SK-MEL-5 (cell line): ENCODE measurements at places on chromosomes 11 and 22. TPM values are rescaled to one million over a fixed set of nuclear protein-coding genes. Genes with fewer than 3 reads are reported as not detected.
A peak's percentile ranks its signal among the peaks of the same experiment; 100 is the strongest.

The CREB3L1 gene
- 0.13 TPM in 1 of 2 replicates, not detected in the other for total RNA-seq

The ADM2 gene
- total RNA-seq = 1.1 and 2.4 TPM in 2 replicates

The ANO3 gene
- total RNA-seq = 1.5 and 2.0 TPM in 2 replicates

The ASCL3 gene
- total RNA-seq = not detected in 2 replicates

GRCh38 chr11:76512851-76513653 lies 68.2 kb downstream of the EMSY start:
- DNase-seq = peak; percentile 46

GRCh38 chr11:115541518-115541917 lies 37.3 kb upstream of the CADM1 start:
- DNase-seq = no peak

DNA sequence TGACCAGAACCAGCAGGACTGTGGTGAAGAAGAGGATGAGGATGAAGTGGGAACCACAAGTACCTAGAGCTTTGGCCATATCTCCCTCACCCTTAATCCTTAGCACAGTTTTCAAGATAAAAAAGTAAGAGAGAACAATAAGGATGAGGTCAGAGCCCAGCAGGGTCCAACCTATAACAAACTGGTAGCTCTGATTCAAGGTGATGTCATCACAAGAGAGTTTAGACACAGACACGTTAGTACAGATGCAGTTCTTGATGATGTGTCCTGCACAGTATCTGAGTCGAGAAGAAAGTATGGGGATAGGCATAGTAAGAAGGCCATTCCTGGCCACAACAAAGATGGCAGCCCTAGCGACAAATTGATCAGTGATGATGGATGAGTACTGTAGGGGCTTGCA lies 586 bp downstream of the OR56A5 start:
- no peak for DNase-seq

DNA sequence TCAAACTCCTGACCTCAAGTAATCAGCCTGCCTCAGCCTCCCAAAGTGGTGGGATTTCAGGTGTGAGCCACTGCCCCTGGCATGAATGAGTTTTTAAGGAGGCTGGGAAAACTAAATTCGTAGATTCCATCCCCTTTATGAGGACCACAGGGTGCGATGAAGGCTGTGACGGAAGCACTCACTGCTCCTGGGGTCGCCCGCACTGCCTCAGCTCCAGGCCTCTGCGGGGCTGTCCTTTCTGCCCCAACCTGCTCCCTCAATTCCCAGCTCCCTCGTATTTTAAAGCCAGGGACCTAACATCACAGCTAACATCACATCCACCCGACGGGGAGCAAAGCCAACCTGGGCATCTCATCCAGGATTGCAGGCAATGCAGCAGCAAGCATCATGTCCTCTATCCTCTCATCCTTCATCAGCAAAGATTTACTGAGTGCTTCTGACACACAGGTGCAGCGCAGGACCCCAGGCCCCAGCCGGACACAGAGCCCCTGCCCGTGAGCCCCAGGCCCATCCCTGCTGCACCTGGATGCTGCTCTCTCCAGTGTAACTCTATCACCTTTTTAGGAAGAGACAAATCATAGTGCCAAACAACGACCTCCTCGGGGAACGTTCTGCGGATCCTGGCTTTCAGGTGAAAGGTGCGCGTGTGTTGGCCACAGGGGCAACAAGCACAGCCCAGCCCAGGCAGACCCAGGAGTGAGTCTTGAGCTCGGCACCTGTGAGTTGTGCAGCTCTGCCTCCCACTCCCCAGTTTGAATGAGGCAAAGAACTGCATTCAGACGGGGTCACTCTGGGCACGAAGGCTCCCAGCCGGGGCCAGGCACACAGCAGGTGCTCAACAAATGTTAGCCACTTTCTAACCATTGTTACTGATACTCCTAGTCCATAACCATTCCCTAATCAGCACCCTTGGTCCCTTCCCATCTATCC lies 134.3 kb downstream of the CRYBB2 start:
- DNase-seq = no peak

GRCh38 chr22:37165940-37166674 lies 16.4 kb upstream of the IL2RB start:
- DNase-seq = no peak

DNA sequence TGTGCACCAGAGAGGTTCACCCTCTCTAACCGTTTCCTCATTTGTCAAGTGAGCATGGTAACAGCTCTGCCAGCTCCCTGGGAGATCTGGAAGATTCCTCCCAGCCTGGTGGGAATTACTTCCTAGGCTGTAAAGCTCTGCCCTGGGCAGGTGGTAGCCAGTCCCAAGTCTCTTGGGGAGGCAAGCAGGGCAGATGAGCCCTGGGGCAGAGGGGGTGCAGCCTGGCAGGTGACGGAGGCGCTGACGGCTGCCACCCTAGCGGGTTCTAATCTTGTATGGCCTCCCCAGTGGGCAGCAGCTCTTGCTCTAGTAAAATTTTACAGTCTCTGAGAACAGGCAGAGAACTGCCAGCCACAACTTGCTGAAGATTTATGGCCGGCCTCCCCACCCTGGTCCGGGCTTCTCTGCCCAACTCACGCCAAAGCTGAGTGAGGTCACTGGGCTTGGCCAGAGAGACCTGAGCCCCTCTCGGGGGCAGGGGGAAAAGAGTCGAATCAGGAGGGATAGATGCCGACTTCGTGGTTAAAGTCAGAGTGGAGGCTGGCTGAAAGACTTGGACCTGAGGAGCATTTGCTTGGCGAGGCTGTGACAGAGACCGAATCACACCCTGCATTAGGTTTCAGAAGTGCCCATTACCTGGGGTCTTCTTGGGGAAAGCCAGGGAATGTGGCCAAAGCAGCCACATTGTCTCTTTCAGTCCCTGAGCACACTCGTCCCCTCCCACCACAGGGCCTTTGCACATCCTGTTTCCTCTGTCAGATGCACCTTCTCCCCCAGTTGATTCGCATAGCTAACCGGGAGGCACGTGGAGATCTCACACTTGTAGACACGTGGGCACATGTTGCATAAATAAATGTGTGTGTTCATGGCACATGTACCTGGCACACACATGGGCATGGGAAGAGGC lies 188.2 kb downstream of the MN1 start:
- DNase-seq = no peak

- no peak for DNase-seq
These were observed 6.9 kb upstream of the PRAME start for GRCh38 chr22:22565981-22566380.

DNA sequence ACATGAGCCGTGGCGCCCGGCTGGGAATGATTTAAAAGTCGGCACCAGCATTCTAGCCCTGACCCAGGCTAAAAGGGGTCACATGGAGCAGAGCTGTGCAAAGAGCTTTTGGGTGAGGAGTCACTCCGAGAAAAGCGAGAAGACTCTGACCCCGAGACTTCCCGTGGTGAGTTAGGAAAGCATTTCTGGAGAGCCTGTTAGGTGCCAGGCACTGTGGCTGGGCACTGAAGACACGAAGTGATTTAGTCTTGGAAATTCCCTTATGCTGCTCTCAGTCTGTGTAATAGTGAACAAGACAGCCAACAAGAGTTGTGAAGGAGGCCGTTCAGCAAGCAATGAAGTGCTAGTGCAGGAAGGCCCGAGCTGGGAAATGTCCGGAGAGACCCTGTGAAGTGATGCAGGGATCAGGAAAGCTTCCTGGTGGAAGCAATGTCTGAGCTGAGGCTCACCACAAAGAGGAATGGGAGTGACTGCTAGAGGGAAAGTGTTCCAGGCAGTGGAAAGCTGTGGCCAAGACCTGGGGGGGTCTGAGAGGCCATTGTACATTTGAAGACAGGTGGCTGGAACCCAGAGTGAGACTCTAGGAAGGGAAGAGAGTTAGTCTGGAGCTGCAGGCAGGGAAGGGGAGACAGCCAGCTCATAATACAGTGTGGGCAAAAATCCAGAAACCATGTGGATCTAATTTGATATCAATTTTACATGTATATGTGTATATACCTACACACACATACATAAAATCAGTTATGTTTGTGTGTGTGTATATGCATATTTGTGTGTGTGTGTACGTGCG lies 31.6 kb downstream of the MARK2 start:
- DNase-seq = no peak

GRCh38 chr22:22818861-22819855 lies 68.5 kb upstream of the IGLL5 start:
- no peak for DNase-seq

- peak; percentile 87 for DNase-seq
These were observed 14.5 kb upstream of the MB start for GRCh38 chr22:35631597-35631996.
